IPS-NIHi11 (cell line): ENCODE measurements at places on chromosomes 2 and 18.

DNA sequence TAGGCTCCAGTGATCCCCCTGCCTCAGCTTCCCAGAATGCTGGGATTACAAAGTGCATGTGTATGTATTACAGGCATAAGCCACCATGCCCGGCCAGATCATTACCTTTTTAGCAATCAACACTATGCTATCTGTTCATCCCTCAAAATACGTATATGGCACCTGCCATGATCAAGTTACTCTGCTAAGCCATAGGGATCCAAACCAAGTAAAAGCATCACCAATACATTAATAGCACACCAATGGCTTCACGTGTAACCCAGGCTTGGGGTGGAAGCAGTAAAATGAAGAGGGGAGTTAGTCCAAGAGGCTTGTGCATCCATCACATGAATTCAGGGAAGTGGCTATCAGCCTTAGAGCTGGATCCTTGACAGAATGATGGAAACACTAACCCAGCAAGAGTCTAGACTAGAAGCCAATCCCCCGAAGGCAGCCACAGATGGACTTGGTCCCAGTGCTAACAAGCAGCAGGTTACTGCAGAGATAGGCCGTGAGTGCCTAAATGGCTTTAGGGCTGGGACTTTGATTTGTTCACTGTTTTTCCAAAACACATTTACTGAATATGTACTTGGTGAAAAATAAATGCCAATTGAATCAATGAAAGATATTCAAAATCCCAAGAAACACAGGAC, 11.3 kb downstream of the HDLBP start:
- no peak for DNase-seq

- DNase-seq: no peak
These were observed 213.8 kb downstream of the SMAD2 start for GRCh38 chr18:47716632-47717185.

DNA sequence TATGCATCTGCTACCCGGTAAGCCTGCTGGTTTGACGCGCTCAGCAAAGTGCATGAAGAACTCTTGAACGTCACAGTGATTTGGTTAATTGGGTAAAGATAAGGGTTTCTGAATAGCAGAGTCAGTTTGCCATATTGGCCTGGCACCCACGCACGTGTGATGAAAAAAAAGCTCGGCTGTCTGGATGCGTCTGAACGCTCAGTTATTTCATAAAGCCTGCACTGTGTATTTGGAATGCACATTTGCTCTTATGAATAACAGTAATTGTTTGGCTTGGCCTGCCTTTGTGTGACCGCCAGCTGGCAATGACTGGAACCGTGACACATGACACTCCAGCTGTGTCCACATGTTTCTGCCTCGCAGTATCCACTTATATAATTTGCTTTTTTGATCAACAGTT, 129.2 kb upstream of the MEIS1 start:
- DNase-seq: no peak

- DNase-seq: no peak
These were observed 96.9 kb upstream of the NEDD4L start for GRCh38 chr18:57947117-57947516.

DNA sequence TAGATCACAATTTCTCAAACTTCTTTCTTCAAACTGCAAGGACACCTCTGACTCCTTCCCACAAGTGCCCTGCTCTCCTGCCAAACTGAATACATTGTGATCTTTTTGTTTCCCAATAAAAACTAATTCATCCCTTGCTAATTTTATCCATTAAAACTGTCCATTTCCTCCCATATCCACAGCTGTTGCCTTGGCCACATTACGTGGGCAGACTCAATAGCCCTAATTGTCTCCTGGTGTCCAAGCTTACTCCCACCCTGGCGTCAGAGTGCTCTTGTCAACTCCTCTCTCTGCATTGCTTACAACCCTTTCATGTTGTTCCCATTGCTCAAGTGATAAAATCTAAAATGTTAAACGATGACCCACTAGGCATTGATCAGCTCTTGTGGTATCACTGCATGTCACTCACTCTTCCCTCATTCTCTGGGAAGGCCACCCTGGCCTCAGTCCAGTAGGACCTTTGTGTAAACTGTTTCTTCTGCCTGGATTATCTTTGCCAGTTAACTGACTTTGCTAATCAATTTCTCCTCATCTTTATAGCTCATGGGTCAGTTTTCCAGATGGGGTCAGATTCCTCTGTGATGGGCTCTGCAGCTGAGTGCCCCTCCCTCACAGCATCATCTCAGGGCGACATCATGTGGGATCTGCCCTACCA, 525.0 kb downstream of the SLC4A3 start:
- DNase-seq: no peak

DNA sequence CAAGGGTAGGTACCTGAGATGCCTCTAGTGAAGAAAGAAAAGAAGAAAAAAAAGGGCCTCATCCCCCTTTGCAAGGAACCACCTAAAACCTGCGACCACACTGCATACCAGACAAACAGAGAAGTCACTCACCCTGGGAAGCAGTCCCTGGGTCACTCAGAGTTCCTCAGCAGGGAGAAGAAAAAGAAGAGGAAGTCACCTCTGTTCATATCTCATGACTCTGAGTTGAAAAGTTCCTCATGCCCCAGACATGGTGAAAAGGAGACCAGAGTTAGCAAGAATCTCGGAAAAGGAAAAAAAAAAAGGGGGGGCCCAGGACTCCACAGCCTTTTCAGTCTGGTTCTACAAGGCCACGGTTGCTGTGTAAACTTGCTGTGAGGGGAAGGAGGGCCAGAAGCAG, 478.4 kb upstream of the NRXN1 start:
- DNase-seq: no peak

- no peak for DNase-seq
These were observed 9.2 kb downstream of the HS6ST1 start for GRCh38 chr2:128309280-128310093.

DNA sequence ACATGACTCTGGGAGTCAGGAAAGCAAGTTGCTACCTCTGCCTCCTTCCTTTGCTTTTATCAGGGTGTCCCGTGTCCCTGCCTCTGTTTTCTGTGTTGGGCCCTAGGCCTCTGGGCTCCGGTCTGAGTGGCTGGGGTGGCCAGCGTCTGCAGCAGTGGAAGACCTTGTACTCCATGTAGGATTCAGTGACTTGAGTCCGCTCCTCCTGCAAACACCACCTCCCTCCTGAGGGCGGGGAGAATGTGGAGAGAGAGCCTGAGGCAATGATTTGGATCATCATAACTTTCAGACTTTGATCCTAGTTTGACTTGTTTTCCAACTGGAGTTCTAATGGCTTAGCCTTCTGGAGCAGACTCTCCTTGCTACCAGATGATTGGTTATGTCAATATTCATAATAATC, 30.8 kb downstream of the ATP6V1C2 start:
- DNase-seq: no peak

DNA sequence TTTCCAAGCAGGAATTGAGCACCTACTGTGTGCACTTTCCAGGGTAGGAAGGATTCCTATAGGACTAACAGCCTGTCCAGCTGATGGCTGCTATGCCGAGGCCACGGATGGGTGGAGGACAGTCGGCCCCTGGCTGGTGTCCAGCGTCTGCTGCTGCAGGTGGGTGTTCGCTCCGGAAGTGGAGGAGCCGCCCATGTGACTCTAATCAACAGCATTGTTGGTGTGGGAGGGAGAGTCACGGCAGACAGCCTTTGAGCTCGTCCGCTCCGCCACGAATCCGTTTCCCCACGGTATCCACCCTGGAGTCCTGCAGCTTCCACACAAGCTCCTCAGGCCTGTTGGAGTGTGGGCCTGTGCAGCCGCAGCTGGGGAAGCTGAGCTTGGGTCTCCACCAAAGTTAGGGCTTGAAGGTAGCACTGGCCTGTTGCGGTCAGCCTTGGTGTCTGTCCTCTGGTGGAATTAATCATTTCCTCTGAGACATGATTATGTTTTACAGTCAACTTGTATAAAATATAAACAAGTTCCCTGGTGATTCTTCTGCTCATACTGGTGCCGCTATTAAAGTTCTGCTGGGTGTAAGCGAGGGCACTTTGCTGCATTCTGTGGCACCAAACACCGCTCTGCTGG, 185.9 kb upstream of the TPO start:
- no peak for DNase-seq

- no peak for DNase-seq
These were observed 18.4 kb downstream of the L3MBTL4 start for GRCh38 chr18:6396276-6396675.

DNA sequence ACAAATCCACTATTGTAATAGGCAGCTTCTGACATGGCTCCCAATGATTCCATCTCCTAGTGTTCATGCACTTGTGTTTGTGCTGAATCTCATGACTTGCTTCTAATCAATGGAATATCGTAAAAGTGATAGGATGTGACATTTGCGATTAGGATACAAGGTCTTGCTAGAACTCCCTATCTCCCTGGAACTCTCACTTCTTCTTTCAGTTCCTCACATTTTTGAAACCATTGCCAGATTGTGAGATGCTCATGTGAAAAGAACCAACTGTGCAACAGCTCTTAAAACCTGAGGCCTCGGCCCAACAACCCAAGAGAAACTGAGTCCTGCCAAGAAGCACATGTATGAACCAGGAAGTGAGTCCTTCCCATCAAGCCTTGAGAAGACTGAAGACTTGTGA, 226.9 kb upstream of the DTNA start:
- no peak for DNase-seq

DNA sequence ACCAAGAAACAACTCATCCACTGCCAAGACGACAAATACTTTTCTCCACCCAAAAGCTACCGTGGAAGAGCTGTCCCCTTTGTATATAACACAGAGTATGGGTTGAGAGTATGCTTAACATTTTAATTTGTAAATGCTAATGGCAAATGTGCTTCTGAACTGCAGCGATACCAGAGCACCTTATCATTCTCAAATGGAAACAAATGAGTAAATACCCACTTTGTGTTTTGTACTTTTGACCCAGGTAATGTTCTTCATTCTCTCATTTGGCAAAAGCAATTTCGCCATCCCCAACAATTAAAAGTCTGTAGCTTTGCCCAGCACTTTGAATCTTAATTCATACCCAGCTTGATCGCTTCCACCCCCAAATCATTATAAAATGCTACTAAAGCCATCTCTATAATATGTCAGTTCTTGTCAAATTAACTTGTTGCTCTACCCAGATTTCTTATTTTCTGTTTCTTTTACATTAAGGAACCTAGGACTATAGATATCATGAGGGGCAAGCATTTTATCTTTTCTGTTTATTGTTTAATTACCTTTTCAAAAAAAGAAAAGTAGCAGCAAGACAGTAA, 6.2 kb upstream of the POU3F3 start:
- DNase-seq: no peak

GRCh38 chr2:240155048-240155744, 14.7 kb upstream of the OTOS start:
- DNase-seq: no peak

- DNase-seq: peak; percentile 91
These were observed 412 bp upstream of the NCK2 start for GRCh38 chr2:105744091-105744908.

DNA sequence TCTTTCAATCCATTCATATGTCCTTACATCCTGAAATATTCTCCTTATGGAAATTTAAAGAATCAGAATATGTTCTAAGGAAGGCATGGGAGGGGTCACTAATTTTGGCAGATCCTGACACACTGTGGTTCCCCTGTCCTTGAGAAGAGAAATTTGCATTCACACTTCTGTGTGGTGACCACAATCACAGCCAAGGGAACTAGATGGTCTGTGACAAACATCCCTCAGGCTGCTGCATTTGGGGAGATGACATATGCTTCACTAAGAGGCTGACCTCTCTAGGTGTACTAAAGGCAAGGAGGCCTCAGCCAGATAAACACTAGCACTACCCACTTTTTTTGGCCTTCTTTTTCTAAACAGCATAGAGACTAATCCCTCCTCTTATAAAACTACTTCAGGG, 129.6 kb downstream of the MREG start:
- DNase-seq: no peak

- no peak for DNase-seq
These were observed 119.7 kb upstream of the KLF7 start for GRCh38 chr2:207285473-207285815.

GRCh38 chr2:204749319-204749718, 204.0 kb downstream of the PARD3B start:
- DNase-seq: no peak

DNA sequence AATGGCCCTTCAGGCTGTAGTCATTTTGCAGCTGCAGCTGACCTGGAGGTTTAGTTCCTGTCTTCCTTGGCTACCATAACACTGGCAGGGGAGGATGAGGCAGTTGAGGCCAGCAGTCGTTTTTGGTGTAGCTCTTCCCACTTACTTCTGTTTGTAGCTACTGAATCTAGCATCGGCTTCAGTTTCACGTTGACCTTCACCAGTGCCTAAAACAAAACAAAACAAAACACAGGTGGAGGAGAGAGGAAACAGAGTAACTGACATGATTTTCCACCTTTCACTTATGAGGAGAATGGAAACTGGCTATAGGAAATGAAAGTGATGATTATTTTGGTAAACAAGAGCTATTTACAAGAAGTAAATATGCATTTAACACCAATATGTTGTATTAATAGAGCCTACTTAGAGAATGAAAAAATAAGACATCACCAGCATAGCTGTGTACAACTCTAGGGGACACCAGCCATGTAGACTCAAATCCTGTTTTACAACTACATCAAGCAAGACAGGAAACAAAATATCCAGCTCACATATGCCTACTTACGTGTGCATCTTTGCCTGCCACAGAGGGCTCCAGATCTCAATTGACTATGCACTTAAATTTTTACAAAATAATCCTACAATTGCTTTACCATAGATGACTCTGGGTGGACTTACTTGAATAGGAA, 236.9 kb downstream of the AGPS start:
- no peak for DNase-seq

DNA sequence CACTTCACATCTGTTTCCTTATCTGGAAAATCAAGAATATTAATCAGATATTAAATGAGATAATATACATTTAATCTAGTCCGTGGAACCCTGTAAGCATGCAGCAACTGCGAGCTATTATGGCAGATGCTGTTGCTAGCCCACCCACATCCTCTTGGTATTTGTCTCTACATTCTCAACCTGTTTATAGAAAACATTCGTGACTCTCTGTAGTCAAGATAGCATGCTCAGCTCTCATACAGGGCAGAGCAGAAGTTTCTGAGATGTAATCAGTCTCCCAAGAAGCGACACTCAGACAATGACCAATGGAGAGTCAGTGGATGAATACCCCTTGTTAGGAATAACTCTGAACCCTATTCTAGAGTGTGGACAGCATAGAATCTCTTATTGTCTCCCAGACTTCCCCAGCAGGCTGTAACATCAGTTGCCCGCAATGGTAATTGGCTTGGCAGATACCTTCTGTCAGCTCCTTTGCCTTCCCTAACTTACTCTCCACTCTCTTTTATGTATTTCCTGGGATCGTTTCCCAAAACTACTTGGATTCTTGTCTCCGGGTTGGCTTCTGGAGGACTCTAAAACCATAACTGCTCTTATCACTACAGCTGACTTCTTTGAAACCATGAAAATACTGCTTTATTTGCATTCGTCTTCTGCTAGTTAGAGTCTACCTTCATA, 400.7 kb upstream of the TNP1 start:
- DNase-seq: no peak
